ENCODE measurements at places on chromosomes 12 and 14.

DNA sequence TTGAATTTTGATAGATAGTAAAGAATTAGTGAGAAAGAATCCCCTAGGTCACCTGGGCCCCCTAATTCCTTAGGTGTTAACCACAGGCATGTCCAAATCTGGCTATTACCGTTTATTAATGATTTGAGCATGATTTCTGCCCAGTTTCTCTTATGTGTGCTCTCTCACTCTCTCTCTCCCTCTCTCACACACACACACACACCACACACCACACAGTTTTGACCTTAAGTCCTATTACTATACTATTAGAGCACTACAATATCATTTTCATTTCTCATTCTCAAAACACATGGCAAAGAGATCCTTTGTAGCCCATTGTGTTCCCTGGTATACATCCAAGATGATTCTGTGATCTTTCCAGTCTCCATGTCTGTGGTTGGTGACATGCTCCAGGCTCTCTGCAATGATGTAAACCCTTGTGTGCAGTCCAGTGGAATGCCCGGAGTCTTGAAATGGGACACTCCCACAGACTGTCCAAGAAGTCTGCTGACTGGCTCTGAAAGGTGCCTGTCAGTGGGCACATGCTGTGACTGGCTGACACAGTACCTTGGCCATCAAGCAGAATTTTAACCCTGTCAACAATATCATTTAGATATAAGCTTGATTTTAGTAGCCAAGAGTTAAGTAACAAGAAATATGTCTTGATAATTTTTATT, 96.2 kb downstream of the FIGNL2 start:
- no peak overlapping the region for H3K27ac ChIP-seq
- DNase-seq = no peak
- H3K36me3 ChIP-seq = peaks cover 23% of the 10 kb centered on the region
- H3K27me3 ChIP-seq = no peaks in the 10 kb centered on the region
- H3K4me3 ChIP-seq = no peak overlapping the region
- no peaks in the 10 kb centered on the region for H3K4me1 ChIP-seq

DNA sequence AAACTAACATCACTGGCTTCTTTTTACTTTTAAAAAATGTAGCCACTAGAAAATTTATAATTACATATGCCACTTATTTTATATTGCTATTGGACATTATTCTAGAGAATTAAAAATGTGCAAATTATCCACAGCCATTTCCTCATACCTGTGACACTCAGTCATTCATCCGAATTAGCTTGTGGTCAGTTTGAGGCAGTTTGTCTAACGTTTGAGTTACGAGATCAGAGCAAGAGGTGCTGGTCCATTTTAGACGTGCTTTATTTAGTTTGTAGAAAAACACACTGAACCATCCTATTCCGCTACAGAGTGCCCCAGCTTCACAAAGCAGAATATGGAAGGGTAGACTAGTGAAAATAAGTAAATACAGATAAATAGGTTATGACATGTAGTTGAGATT, 513.0 kb downstream of the NRXN3 start:
- H3K27ac ChIP-seq = no peak overlapping the region
- H3K4me3 ChIP-seq = no peak overlapping the region
- H3K4me1 ChIP-seq = no peaks in the 10 kb centered on the region
- H3K27me3 ChIP-seq = no peaks in the 10 kb centered on the region
- H3K36me3 ChIP-seq = no peaks in the 10 kb centered on the region

DNA sequence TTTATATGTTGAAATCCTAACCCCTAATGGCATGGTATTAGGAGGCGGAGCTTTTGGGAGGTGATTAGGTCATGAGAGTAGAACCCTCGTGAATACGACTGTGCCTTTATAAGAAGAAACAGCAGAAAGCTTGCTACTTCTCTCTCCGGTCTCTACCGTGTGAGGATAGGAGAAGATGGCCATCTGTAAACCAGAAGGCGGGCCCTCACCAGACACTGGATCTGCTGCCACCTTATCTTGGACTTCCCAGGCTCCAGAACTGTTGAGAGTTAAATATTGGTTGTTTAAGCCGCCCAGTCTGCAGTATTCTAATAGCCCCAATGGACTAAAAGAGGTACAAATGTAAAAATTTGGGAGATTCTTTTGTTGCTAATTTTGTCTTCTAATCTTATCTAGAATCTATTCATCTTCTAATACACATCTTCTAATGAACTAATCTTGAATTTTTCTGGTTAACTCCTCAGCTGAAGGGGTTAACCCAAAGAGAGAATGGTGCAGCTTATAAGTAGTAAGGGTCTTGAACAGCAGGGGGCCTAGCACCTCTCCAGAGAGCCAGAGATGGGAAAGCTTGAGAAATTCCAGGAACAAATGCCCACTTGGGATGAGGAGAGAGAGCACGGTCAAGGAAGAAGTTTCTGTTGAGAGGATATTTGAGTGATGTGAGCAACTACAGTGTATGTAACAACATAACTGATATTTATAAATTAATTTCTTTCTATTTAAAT, 264.0 kb upstream of the GRIP1 start:
- H3K27me3 ChIP-seq = no peaks in the 10 kb centered on the region
- no peak overlapping the region for H3K27ac ChIP-seq
- H3K4me1 ChIP-seq = no peaks in the 10 kb centered on the region
- H3K36me3 ChIP-seq = no peaks in the 10 kb centered on the region
- no peak for DNase-seq
- H3K4me3 ChIP-seq = no peak overlapping the region

DNA sequence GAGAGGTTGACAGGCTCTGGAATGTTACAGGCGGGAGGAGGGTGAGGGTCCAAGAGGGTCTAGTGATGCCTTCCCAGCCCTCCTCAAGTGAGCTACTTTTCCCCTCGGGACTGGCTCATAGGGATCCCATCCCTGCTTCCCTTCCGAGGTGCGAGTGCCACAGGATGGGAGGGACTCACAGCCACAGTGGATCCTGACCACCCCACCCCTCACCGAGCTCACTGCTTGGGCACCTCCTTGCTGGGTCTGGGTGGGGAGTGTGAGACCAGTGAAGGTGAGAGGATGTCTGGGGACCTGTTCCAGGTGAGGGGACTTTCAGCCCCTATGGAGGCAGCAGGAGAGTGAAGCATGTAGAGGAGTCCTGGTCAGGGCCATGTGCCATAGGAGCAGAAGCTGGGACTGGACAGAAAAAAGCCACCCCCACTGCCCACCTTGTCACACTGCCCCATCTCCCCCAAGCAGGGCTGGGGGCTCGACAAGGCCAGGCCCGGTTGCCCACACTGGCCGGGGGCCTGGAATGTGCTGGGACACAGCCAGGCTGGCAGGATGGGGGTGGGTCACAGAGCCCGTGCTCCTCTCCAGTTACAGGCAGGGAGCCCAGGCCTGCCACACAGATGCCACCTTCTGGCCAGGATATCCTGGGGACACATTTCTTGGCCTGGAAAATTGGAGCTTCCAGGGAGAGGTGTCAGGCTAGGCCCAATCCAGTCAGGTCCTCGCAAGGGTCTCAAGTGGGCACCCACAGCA, 1.7 kb upstream of the TNS2 start:
- no peak for DNase-seq
- peaks cover 8% of the 10 kb centered on the region for H3K27me3 ChIP-seq
- no peaks in the 10 kb centered on the region for H3K36me3 ChIP-seq
- H3K4me1 ChIP-seq = peaks cover 18% of the 10 kb centered on the region

GRCh38 chr14:93895023-93895604, 32.0 kb upstream of the FAM181A start:
- DNase-seq = no peak
- no peak overlapping the region for H3K4me3 ChIP-seq
- H3K36me3 ChIP-seq = no peaks in the 10 kb centered on the region

DNA sequence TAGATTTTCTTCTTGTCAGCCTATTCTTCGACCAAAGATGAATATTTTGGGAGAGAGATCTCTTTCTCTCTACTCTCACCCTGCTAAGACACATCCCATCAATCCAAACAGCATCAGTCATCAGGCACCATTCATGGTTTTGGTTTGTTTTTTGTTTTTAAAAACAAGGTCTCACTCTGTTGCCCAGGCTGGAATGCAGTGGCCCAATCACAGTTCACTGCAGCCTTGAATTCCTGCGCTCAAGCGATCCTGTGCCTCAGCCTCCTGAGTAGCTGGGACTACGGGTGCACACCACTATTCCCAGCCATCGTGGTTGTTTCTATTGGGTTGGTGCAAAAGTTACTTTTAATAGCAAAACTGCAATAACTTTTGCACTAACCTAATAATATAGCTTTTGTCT, 14.4 kb upstream of the ITPR2 start:
- H3K27me3 ChIP-seq = no peaks in the 10 kb centered on the region
- peaks cover 48% of the 10 kb centered on the region for H3K4me1 ChIP-seq
- H3K27ac ChIP-seq = peak overlapping the region; percentile 52

GRCh38 chr12:104458694-104459367, 2.1 kb downstream of the CHST11 start:
- peak; percentile 49 for DNase-seq
- peak overlapping the region; percentile 91 for H3K27ac ChIP-seq
- H3K27me3 ChIP-seq = no peaks in the 10 kb centered on the region
- peak overlapping the region; percentile 78 for H3K4me3 ChIP-seq
- H3K4me1 ChIP-seq = peaks cover 60% of the 10 kb centered on the region
- H3K36me3 ChIP-seq = peaks cover 57% of the 10 kb centered on the region

GRCh38 chr14:65251213-65251612, 148.9 kb upstream of the MAX start:
- H3K4me1 ChIP-seq = peaks cover 28% of the 10 kb centered on the region
- H3K27ac ChIP-seq = no peak overlapping the region
- H3K27me3 ChIP-seq = no peaks in the 10 kb centered on the region
- H3K4me3 ChIP-seq = no peak overlapping the region

DNA sequence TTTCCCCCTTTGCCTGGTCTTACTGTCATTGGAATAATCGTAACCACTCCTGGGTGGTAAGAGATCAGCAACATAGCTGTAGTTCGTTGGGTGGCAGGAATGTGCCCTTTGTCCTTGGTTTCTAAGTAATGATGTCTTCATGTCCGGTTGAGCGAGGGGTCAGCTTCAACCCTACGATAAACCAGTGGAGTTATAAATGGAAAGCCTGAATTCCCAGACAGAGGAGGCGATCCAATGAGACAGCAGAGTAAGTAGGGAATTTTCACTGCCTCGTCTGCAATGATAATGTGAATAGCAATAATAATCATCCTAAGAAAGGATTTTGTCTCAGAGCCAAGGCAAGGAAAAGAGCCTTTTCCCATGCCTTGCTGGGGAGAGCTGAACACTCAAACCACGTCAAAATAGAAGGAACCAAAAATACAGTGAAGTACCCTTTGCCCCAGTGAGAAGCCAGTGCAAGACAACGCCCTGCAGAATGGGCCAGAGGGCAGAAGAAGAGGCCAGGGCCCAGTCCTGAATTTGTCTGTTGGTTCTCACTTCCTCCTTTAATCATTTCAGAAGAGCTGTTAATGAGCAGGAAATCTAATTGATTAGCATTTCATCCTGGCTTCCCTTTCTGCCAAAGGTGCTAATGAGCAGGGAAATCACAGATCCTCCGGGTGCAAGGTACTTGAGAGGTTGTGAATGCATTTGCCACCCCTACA, 330.7 kb downstream of the CACNA1C start:
- H3K4me3 ChIP-seq = no peak overlapping the region
- no peaks in the 10 kb centered on the region for H3K4me1 ChIP-seq
- DNase-seq = no peak

- H3K27me3 ChIP-seq = no peaks in the 10 kb centered on the region
- no peak for DNase-seq
- no peaks in the 10 kb centered on the region for H3K36me3 ChIP-seq
- no peak overlapping the region for H3K4me3 ChIP-seq
Measured at GRCh38 chr12:93733358-93733757, 56.2 kb downstream of the CRADD start.

DNA sequence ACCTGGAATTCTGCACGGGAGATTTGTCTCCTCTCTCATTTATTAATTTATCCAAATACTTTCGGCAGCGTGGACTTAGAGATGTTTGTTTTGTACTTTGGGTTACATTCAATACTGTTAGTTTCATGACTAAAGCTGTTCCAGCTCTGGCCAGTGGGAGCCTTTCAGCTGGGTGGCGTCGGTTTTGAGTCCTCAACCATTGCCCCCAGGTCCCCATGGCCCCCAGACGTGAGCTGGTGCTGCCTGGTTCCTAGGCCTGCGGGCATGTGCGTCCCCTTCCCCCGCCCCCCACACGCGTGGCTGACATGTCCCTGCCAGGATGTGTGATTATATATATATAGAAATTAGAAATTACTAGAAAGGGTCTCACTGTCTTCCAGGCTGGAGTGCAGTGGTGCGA, 48.2 kb downstream of the KIF26A start:
- H3K27ac ChIP-seq = no peak overlapping the region
- no peaks in the 10 kb centered on the region for H3K36me3 ChIP-seq
- no peaks in the 10 kb centered on the region for H3K4me1 ChIP-seq
- no peaks in the 10 kb centered on the region for H3K27me3 ChIP-seq

- H3K27ac ChIP-seq = no peak overlapping the region
- H3K4me3 ChIP-seq = no peak overlapping the region
- peaks cover 98% of the 10 kb centered on the region for H3K36me3 ChIP-seq
- H3K4me1 ChIP-seq = no peaks in the 10 kb centered on the region
- no peaks in the 10 kb centered on the region for H3K27me3 ChIP-seq
Measured at GRCh38 chr12:64419696-64420095, 15.5 kb downstream of the XPOT start.

DNA sequence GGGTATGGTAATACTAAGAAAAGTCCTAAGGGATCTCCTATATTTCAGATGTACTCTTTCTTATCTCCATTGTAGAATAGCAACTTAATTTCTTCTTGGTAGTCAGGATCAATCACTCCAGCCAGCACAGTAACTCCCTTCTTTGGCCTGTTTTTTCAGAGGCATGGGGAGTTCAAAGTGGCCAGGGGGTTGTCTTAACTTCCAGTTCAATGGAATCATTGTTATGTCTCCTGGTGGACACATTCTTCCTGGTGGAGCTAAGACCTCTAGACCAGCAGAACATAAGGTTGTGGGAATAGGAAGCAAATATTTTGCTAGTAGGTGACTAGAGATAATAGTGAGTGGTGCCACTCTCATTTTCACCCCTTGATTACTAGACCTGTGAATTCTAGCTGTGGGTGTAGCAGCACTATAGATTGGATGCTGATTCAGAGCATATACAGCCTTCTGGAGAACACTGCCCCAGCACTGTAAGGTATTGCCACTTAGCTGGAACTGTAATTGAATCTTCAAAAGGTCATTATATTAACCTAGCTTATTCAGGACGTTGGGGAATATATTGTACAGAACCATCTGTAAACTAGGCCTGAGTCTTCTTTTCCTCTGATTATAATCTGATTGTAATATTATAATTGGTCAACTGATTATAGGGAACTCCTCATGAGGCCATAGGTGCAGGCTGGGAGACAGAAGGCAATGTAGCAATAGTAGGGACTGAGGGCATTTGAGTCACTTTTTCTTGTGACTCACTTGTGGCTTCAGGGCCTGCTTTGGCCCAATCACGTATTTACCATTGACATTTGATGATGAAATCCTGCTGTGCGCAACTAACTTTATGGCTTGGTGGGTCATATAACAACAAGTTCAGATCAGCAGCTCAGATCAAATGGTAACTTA, 60.2 kb upstream of the ATP2B1 start:
- no peaks in the 10 kb centered on the region for H3K27me3 ChIP-seq
- H3K27ac ChIP-seq = no peak overlapping the region
- no peak overlapping the region for H3K4me3 ChIP-seq
- H3K36me3 ChIP-seq = no peaks in the 10 kb centered on the region
- H3K4me1 ChIP-seq = peaks cover 28% of the 10 kb centered on the region
- DNase-seq = no peak
